Subcutaneous adipose tissue (tissue), 4 donors: ENCODE measurements at places on chromosomes 7 and 10. TPM values are rescaled to one million over a fixed set of nuclear protein-coding genes. Genes with fewer than 3 reads are reported as not detected.

Gene RBP3
- not detected for total RNA-seq

Gene ACSL5
- total RNA-seq = 24.9 TPM

Gene FIGNL1
- 6.3 TPM for total RNA-seq

Gene SMKR1
- total RNA-seq = not detected

Gene LFNG
- total RNA-seq = 15.9 TPM

Gene PRR15
- 0.34 TPM for total RNA-seq

Gene DGKI
- total RNA-seq = 2.1 TPM

Gene PLEKHS1
- not detected for total RNA-seq

Gene PIK3AP1
- 26.4 TPM for total RNA-seq

Gene BAIAP2L1
- 1.8 TPM for total RNA-seq

Gene UBN2
- total RNA-seq = 11.6 TPM

Gene TSPAN12
- 7.0 TPM for total RNA-seq

Gene HECW1
- 1.1 TPM for total RNA-seq

Gene LRRC4
- 1.1 TPM for total RNA-seq

Gene FAM25G
- not detected for total RNA-seq

Gene HGF
- 2.1 TPM for total RNA-seq

Gene ANKRD2
- not detected for total RNA-seq

Gene DNA2
- total RNA-seq = 6.8 TPM

Gene CCDC172
- total RNA-seq = not detected

Gene FRMPD2
- total RNA-seq = not detected

Gene AQP1
- 157 TPM for total RNA-seq

Gene ACSM6
- total RNA-seq = not detected

Gene SPDYE11
- total RNA-seq = not detected

Gene FXYD4
- not detected for total RNA-seq

Gene NACAD
- 1.4 TPM for total RNA-seq

Gene BTBD16
- not detected for total RNA-seq

Gene CARD11
- 0.88 TPM for total RNA-seq

Gene OR6V1
- not detected for total RNA-seq

Gene LLCFC1
- total RNA-seq = not detected

Gene MYPN
- total RNA-seq = not detected

Gene VSTM4
- 33.8 TPM for total RNA-seq

Gene CALD1
- total RNA-seq = 210 TPM

Gene NDUFB2
- 180 TPM for total RNA-seq

Gene TAS2R3
- total RNA-seq = 2.3 TPM

Gene TUBB8
- not detected for total RNA-seq

Gene GPR26
- total RNA-seq = not detected

Gene EIF5AL1
- 0.17 TPM for total RNA-seq

Gene ZCWPW1
- 11.1 TPM for total RNA-seq
